Fibroblast of upper back skin (primary cell): ENCODE measurements at places on chromosomes 4 and X.

- no peak for DNase-seq
Observed at GRCh38 chrX:618761-619450, 11.7 kb upstream of the SHOX start.

- DNase-seq: peak; percentile 69
Observed at GRCh38 chrX:155056877-155057792, 13.8 kb downstream of the CMC4 start.

- DNase-seq: peak; percentile 60
Observed at GRCh38 chr4:6855692-6856297, 53.8 kb upstream of the TBC1D14 start.

- DNase-seq: peak; percentile 92
Observed at GRCh38 chr4:141905751-141906150, 269.4 kb downstream of the IL15 start.

DNA sequence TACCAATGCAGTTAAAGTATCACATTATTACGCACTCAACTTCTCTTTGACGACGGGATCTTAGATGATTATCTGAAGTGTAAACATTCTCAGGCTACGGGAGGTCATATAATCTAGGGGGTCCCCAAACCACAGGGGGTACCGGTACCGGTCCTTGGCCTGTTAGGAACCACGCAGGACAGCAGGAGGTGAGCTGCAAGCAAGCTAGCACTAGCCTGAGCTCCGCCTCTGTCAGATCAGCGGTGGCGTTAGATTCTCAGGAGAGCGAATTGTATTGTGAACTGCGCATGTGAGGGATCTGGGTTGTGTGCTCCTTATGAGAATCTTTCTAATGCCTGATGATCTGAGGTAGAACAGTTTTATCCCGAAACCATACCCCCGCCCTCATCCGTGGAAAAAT is 20.6 kb upstream of the PRR27 start:
- no peak for DNase-seq

DNA sequence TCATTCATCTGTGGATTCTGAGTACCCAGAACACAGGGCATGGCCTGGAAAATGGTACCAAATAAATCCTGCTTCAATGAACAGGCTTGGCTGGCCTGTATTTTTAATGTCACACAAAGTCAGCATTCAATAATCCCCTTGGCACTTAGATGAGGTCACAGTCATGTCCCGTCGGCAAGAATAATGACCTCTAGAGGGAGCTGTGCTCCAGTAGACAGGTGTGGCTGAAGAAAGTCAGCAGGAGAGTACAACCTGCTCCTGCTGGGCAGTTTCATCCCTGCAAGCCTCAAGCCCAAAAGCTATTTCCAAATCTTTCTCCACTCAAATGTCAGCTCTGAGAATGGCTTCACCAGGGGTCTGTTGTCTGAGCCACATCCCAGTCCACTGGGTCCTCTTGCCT is 404.0 kb upstream of the F9 start:
- DNase-seq: no peak

DNA sequence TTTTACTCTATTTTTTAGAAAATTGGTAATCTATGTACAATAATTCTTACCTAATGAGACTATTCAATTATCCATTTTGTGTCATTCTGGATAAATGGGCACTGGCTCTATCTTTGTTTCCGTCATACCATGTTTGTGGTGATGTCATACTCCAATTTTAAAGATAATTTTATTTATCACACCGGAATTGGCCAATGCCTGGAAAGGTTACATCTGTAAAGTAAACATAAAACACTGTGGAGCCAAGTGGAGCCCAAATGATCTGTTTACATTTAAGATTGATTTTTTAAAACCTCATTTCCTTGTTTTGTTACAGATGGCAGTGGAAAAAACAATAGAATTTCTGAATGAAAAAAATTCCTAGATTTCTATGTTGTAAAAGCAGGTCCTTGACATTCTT is 120.2 kb upstream of the GPRIN3 start:
- no peak for DNase-seq

DNA sequence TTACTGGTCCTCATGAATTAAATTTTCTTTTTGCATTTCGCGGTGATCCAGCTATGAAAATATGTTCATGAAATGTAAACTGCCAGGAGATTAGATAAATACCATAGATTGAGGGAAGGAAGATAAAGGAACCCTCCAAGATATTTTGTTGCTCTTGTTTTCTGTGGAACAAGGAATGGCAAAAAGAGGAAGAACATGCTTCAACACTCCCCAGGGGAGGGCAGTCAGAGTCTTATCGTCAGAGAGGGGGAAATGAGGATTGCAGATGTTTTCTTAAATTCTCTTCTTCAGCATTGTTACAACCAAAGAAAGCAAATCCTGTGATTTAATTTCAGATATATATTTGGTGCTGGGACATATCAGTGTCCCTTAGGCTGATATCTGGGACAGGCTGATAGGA is 9.5 kb upstream of the SFRP2 start:
- no peak for DNase-seq

DNA sequence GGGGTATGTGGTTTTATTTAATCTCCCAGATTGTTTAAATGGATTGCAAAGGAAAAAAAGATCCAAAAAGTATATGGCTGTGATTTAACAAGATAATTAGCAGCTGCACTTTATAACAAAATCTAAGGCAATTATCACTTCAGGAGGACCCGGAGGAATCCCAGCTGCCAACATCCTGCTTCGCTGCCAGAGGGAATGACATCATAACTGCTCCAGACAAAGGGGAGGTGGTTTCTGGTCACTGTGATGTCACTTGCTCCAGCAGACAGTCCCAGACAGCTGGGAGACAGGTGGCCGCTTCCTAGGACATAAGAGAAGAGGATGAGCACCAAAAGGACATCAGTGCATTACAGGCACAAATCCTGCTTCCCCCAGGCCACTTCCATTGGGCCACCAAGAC is 371.0 kb downstream of the BCOR start:
- peak; percentile 62 for DNase-seq

GRCh38 chrX:68915778-68916177 is 87.0 kb downstream of the EFNB1 start:
- DNase-seq: no peak

DNA sequence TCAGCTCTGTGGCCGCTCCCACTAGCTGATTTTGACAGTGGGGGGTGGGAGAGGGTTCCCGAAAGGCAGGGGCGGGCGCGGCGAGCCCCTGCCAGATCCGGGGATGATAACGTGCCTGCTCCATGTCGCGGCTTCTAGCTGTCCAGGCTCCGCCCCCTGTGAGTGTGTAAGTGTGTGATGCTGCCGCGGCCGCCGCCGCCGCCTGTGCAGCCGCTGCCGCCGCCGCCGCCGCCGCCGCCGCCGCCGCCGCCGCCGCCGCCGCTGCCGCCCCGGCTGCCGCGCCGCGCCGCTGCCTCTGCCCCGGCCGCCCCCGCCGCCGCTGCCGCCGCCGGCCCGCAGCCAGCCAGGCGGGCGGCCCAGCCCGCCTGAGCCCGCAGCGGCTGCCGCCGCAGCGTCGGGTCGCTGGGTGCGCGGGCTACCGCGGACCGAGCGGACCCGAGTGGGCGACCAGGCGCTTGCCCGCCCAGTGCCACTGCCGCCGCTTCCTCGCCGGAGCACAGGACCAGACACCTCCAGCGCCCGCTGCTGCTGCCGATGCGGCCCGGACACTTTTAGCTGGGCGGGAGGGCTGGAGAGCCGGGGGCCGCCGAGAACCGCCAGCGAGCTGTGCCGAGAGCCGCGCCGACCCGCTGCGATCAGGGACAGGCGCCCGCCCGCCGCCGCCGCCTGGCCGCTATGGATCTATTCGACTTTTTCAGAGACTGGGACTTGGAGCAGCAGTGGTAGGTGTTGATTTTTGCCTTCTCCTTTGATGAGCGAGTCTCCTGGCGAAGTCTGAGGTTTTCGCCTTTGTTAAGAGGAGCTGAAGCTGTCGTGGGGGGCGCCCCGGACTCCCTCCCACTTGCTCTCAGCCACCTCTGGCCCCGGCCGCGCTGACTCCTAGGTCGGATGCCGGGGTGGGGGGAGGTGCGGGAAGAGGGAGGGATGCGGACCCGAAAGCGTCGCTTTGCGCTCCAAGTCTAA is at the start of gene AFF2:
TSS of gene AFF2 (plus strand) at position 195 of the 963 bp plus-strand sequence. CDS start at position 676, 481 bp downstream.
- DNase-seq: peak; percentile 59

GRCh38 chr4:76993787-76994641 is 44.5 kb downstream of the SEPTIN11 start:
- no peak for DNase-seq

DNA sequence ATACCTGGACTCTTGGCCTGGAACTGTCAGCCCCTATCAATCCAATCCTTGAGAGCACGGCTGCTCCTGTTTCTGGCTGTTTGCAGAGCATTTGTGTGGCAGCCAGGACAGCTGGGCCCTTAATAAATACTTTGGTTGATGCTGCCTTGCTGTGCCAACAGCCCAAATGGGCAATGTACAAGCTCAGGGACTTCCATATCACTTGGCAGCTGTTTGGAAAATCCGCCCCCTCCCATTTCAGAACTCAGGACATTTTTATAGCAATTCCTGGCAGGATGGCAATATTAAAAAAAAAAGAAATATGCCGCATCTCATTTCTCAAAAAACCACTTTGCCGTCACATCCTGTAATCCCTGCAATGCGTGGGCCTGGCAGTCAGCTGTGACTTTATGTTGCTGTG is 218.9 kb downstream of the HS3ST1 start:
- peak; percentile 3 for DNase-seq

DNA sequence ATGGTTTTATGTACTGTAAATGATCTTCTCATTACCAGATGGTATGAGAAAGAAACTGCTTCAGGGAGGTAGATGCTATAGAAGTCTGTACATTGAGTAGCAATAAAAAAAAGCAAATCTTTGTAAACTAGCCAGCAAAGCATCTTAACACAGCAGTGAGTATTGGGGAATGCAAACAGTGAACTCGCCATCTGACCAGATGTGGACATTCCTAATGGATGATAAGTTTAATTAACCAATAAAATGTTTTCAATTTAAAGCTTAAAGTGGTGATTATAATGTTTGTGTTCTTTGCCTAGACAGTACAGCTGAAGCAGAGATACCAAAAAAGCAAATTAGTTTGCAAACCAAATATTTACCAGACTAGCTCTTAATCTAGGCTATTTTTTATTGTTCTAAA is 1144.2 kb downstream of the FAT4 start:
- peak; percentile 65 for DNase-seq

DNA sequence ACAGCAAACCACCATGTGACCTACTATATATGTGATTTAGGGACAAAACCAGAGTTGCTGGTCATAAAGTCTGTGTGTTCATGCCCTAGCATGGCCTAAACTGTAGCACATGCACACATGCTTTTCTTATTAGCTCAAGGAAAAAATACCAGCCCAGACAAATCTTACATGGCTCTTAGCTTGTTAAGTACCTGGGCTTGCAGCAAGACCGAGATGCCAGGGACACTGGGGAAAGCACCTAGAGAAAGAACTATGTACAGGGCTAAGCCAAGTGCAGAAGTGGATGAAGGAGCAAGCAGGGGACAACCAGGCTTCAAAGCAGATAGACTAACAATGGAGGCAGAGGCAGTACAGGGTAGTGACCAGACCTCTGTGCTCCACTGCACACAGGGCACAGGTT is 3.4 kb upstream of the GABRE start:
- no peak for DNase-seq

- no peak for DNase-seq
Observed at GRCh38 chrX:63932006-63932405, 147.0 kb upstream of the ARHGEF9 start.

DNA sequence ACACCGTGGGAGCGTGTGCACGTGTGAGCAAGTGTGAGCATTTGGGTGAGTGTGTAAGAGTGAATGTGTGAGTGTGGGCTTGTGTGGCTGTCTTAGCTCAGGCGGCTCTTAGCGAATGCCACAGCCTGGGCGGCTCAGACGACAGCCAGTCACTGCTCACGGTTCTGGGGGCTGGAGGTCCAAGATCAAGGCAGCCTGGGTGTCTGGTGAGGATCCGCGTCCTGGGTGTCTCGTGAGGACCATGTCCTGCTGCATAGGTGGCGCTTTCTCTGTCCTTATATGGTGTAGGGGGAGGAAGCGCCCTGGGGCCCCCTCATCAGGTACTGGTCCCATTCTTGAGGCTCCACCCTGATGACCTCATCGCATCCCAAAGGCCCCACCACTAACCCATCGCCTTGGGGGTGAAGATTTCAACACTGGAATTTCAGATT is 4.5 kb downstream of the DOK7 start:
- DNase-seq: no peak

DNA sequence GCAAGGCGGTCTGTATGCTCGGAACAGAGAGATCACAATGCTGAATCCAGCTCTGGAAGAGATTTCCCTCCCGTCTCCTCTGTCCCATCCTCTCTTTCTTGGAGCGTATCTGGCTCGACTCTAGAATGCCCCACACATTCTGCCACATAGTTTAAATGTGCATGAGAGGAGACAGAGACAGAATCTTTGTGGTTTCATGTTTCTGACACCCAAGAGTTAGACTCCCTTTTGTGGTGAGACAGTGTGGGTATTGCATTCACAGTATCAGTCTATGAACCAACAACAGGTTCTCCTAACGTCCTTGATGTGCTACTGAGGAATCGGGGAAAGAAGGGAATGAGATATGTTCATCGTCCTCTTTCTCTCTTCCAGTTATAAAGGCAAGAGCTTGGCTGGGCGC is 25.3 kb downstream of the FAM47E start:
- no peak for DNase-seq

- DNase-seq: no peak
Observed at GRCh38 chr4:140302151-140302859, 71.1 kb upstream of the SCOC start.

DNA sequence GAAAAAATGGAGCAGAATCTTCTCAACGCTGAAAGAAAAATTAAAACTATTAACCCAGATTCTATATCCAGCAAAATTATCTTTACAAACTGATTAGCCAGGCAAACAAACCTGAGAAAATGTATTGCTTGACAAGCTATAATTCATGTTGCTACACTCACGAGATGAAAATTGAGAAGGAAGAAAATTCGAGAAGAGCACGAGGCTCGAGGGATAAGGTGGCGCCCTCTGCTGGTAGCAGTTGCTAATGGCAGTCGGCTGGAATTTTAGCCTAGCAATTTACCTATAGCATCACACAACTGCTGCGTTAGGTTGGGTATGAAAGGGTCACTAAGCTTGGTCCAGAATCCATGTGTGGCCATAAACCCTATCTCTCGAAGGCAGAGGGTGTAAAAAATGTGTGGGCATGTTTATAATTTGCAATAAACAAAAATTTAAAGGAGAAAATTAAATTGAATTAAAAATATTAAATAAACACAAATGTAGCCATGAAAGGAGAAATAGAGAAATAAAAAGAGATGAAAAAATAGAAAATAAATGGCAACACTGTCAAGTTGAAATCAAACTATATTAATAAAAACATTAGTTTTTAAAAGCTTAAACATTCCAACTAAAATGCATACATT is 126.6 kb downstream of the PPP4R3C start:
- DNase-seq: peak; percentile 5

- DNase-seq: no peak
Observed at GRCh38 chrX:128365492-128365891, 313.3 kb upstream of the ACTRT1 start.

DNA sequence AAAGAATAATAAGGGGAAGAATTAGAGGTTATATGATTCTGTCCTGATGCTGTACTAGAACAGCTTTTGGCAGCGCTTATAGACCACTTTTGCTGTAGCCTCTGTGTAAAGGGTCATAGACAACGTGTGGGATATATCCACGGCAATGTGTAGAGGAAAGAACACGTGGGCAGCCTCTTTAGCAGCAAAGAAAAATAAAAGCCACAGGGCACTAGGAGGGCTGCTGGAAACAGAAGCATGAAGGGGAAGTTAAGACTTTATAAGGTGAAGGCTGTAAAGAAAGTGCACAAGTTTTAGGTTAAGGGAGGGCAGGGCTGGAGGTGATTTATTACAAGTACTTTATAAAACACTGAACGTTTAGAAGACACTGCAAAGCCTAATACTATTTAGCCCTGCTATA is 20.1 kb upstream of the PHEX start:
- DNase-seq: no peak

- no peak for DNase-seq
Observed at GRCh38 chr4:185437809-185438208, 12.0 kb upstream of the UFSP2 start.

GRCh38 chrX:68840256-68840655 is 11.4 kb downstream of the EFNB1 start:
- no peak for DNase-seq
